AG04449 (cell line): ENCODE measurements at places on chromosomes 11 and 22.

GRCh38 chr11:78802058-78802761 lies 227.5 kb upstream of the NARS2 start:
- DNase-seq, result no peak

- DNase-seq, result no peak
Measured at GRCh38 chr11:108734956-108735559, 70.2 kb downstream of the DDX10 start.

GRCh38 chr11:57081356-57081755 lies 92.6 kb downstream of the OR5AK2 start:
- no peak for DNase-seq

DNA sequence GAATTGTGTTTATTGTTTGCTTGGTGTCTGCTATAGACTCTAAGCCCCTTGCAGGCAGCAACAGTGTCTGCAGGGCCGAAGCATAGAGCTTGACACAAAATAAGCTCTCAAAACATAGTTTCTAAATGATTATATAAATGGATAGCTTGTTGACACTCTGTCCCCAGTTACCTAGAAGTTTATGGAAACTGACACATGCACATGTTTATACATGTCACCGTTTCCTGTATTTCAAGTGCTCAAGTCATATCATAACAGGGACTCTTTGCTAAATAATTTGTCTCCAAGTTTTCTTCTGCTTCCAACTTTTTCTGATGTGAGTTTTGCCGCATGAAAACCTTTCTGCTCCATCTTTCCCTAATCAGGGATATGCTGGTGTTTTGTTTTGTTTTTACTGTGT lies 3.7 kb upstream of the OR6X1 start:
- no peak for DNase-seq
